ENCODE measurements at places on chromosomes 1 and 21. TPM values are rescaled to one million over a fixed set of nuclear protein-coding genes. Genes with fewer than 3 reads are reported as not detected.

CNTN2 gene
- total RNA-seq: not detected

GNG12 gene
- total RNA-seq: 230 TPM

PLEKHN1 gene
- total RNA-seq: 2.6 TPM

LCE1C gene
- total RNA-seq: not detected

DNA sequence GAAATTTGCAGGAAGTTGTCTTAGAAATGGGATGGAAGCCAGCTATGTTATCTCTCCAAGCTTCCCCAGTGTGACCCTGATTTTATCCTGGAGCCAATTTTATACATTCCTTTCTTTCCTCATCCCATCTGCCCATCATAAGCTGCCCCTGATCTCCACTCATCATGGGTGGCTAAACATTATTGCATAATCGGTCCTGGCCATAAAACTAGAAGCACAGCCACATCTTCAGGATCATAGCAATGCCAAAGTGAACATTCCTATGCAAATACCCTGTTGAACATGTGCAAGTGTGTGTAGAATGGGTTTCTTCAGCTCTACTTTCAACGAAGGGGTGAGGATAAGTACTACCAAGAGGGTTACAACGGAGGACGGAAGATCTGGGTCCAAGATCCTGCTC, 50.6 kb upstream of the COG2 start:
- DNase-seq: peak; percentile 74

GRCh38 chr21:36773117-36773516, 74.2 kb downstream of the SIM2 start:
- peak; percentile 74 for DNase-seq

- peak; percentile 70 for DNase-seq
Observed at GRCh38 chr1:9316080-9316444, 23.4 kb downstream of the SPSB1 start.

DNA sequence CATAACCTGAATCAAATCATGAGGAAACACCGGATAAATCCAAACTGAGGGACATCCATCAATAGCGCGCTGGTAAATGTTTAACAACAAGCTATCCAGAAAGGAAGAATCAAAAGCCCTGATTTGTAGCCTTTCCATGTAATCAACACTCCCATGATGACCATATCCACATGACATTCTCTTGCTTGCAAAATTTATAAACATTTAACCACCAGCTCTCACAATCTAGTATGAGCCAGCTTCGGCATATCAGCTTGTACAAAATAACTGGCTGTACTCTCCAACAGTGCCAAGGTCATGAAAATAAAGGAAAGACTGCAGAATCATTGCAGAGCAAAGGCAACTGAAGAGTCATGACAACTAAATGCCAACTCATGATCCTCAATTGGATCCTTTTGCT, 15.7 kb downstream of the HSD11B1 start:
- peak; percentile 29 for DNase-seq

GRCh38 chr21:28959367-28960099, 33.1 kb downstream of the LTN1 start:
- DNase-seq: peak; percentile 86

GRCh38 chr1:27114546-27114945, 40.4 kb downstream of the SLC9A1 start:
- no peak for DNase-seq
